NCI-H748 treated with DMSO at 0.1 percent for 48 hours (cell line): ENCODE measurements at places on chromosomes 3 and 15.

DNA sequence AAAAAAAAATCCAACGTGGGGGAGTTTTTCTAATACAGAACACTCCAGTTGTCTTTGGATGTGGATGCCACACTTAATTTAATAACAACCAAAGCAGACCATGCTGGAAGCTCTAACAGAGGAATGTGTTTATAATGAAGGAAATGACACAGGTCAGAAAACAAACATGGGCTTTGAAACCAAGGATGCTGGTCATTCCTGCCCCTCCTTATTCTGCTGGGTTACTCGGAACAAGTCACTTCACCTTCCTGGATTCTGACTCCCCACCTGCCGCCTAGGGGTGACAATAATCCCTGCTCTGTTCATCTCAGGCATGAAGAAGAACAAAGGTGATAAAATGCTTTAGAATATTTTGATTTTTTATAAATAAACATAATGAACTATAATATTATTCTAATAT lies 240.9 kb upstream of the ADAMTS9 start:
- DNase-seq = no peak

- no peak for DNase-seq
Measured at GRCh38 chr15:70275461-70276138, 177.9 kb upstream of the TLE3 start.

DNA sequence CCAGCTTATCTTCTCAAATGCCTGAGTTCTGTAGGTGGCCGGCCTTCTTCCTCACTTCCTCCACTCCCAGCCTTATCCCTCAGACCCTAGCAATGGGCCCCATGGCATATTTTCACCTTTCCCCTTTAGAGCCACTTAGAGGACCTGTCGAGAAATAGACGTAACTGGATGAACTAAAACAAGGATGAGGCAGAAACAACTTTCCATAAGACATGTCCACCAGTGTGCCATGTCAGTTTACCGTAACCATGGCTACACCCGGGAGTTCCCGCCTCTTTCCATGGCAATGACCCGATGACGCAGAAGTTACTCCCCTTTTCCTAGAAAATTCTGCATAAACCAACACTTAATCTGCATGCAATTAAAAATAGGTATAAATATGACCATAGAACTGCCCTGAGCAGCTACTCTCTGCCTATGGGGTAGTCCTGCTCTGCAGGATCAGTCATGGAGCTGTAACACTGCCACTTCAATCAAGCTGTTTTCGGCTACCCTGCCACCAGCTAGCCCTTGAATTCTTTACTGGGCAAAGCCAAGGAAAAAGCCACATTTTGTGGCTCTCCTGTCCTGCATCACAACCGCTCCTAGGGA lies 55.1 kb upstream of the ZBTB38 start:
- no peak for DNase-seq

DNA sequence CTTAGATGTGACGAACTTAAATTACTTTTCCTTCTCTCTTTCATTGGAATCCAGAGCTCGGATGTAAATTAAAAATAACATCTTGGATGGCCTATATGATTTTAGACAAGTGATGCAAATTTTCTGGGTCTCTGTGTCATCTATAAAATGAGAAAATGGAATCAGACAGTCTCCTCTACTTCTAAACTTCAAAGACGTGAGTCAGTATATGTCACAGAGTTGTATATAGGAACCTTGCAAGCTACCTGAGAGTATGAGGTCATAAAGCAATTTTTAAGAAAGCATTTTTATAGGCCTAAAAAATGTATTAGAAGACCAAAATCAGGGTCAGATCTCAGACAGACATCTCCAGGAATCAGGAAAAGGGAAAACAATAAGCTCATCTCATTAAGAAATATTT lies 128.3 kb downstream of the TBL1XR1 start:
- no peak for DNase-seq

GRCh38 chr15:57220205-57220604 lies 156.1 kb upstream of the CGNL1 start:
- DNase-seq = no peak

DNA sequence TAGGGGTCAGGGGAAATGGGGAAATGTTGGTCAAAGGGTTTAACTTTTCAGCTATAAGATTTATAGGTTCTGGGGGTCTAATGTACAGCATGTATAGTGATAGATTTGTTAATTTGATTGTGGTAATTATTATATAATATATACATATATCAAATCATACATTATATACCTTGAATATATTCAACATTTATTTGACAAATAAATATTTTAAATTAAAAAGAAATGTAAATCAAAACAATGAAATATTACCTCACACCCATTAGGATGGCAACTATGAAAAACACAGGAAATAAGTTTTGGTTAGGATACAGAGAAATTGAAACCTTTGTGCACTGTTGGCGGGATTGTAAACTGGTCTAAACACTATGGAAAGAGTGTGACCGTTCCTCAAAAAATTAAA lies 85.0 kb upstream of the SLCO2A1 start:
- DNase-seq = no peak

GRCh38 chr3:37519661-37520060 lies 342.0 kb upstream of the CTDSPL start:
- no peak for DNase-seq

GRCh38 chr15:56205061-56205876 lies 38.4 kb downstream of the RFX7 start:
- no peak for DNase-seq

- DNase-seq = no peak
Measured at GRCh38 chr3:81910244-81910852, 148.9 kb upstream of the GBE1 start.

DNA sequence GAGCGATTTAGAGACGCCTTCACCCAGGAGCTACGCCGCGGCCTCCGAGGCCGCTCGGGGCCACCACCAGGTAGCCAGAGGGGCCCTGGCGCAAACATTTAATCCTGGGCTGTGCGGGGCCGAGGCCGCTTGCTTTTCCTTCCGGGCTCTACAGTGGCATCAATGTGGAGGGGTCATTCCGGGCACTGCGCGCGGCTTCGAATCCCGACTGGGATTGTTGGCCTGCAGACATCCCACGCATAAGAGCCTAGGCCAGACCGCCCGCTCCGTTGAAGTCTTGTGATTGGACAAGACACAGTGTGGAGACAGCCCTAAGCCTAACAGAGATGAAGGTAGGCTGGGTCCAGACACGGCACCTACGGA lies 568 bp upstream of the NCBP2 start:
- no peak for DNase-seq

DNA sequence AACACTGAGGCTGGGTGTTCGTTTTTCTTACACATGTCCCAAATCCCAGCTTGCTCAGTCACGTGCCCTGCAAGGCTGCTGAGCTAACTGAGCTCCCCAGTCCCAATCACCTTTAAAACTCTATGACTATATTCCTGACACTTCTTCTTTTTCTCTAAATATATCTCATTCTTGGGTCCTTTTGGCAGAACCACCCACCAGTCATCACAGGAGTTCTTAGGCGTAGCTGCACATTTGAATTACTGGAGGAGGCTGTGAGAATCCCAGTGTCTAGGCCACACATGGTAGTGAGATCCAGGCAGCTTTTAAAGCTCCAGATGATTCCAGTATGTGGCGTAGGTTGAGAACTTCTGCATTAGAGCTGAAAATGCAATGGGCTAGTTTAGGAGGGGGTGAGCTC lies 66.3 kb downstream of the ST8SIA2 start:
- no peak for DNase-seq

DNA sequence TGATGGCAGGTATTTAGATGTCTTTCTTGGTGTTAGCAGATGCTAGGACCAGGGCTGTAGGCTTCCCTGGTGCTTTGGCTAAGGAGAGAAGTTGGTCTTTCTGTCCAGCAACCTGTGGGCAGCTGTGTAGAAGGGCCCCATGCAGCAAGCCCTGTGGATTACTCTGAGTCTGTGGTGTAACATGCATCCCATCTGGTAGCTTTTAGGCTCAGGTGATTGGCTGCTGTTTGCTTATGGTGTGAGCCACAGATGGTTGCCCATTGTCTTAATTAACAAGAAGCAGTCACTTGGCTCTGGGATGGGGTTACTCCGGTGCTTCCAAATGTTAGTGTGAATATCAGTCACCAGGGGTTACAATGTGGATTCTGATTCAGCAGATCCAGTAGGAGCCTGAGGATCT lies 368.6 kb upstream of the C2CD4B start:
- DNase-seq = no peak

GRCh38 chr15:40006003-40006402 lies 33.0 kb downstream of the SRP14 start:
- DNase-seq = no peak

DNA sequence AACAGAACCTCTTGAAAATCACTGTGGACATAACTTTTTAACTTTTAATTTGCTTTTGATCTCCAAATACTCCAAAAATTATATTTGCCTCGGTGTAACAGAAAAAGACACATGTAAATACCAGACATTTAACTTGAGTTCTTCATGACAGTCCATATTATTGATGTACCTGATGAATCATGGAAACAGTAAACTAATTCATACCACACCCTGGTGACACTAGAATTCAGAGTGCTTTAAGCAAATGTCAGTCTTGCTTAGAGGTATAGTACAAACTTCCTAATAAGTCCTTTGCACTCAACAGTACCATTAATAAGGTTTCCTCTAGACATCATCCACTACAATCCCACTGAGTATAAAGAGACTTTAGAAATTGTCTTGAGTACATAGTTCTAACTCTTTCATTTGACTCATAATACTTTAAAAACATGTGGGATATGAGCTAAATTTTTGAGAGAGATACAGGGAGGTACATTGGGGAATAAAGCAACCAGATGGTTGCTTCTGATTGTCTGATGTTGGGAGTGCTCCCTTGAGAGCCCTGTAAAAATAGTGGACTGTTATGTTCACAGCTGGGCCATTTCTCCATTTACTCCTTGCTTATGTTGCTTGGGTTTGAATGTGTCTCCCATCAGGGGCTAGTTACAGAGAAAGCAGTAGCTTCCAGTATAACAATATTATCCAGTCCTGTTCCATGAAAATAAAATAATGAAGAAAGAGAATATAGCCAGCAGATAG lies 175.7 kb downstream of the ALCAM start:
- no peak for DNase-seq

DNA sequence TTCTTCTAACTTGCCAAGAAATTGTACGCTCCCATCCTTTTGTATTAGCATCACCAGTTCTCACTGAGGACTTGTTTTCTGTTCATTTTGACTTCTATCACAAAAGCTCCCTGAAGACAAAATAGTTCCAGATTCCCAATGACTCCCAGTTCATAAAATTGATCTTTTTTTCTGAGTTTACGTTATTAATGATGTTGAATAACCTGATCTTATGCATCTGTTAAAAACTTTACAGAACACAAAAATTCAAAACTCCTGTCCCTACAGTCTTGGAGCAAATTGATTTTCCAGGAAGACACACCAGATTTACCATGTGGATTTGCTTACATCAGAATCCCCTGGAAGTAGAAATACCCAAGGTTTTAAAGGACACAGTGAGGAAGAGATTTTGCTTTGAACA lies 8.3 kb upstream of the KCNMB2 start:
- no peak for DNase-seq

DNA sequence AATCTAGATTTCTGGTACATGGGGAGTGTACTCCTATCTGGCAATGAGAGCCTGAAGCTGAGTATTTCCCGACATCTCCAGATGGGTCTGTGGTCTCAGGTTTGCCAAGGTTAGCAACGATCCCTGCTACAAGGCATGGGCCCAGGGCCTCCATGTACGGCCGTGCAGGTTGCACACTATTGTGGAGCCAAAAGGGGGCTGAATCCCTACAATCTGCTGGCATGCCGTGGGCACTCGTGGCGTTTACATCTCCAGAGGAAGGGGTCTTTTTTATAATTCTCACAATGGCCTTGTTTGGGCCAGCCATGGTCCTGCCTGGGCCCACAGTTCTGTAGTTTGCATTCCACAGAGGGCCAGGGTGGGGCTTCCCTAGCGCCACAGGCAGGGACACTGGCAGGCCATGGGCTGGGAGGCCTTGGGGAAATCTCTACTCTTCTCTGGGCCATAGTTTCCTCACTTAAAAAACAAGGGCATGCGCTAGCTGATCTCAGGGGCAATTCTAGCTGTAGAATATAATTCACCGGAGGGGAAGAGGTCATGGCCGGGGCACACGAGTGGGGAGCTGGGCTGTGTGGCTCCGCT lies 68.9 kb upstream of the TLE3 start:
- no peak for DNase-seq

GRCh38 chr3:153547970-153548369 lies 385.9 kb downstream of the RAP2B start:
- no peak for DNase-seq

GRCh38 chr3:183378951-183379350 lies 49.5 kb downstream of the MCF2L2 start:
- peak; percentile 44 for DNase-seq

- no peak for DNase-seq
Measured at GRCh38 chr3:15579051-15579450, 22.3 kb downstream of the HACL1 start.

- no peak for DNase-seq
Measured at GRCh38 chr3:36319680-36320079, 60.6 kb upstream of the STAC start.

DNA sequence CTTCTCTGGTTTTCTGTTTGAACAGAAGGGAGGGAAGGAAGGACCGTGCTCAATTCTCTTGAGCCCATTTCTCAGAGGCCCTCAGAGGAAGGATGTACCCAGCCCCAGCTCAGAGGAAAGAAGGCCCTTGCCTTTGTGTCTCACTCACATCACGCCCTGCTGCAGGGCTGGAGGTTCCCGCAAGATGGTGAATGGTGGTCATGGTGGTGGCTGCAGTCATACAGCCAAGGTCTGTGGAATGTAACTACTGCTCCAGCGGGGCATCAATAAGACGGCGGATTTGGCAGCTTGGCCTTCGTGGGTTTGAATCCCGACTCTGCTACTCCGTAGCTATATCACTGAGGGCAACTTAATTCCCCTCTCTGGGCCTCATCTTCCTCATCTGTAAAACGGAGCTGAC lies 62.9 kb downstream of the SLC6A1 start:
- no peak for DNase-seq

DNA sequence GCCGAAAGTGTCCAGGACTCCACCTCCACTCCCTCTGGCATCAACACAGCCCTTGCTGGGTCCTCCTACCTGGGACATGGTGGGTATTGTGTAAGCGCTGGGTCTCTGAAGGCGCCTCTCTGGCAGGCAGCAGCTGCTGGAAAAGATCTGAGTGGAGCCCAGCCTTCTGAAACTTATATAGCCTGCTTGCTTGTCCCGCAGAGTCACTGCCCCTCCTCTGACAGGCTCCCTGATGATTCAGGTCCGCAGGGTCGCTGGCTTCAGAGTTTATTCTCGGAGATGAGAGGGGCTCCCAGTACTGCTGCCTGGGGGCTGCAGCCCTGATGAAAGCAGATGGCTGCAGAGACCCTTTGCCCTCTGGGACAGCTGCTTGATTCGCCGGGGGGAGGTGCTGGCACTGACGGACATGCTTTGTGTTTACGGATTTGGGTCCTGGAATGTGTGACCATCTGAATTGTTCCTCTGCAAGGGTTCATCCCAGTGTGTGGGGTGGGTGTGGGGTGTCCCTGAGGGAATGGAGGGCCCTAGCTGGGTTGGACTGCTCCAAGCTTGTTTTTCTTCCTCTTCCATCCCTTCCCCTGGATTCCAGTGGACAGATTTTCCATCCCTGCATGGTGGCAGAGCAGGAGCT lies at the start of gene MUSTN1:
Gene MUSTN1, minus strand, starts transcription at position 149 of the 631 bp plus-strand sequence. Its CDS starts 71 bp downstream, at position 78.
- no peak for DNase-seq

- no peak for DNase-seq
Measured at GRCh38 chr3:188950832-188951489, 220.8 kb upstream of the TPRG1 start.

GRCh38 chr3:154421083-154421482 lies 8.9 kb downstream of the GPR149 start:
- DNase-seq = no peak
